ENCODE measurements at places on chromosomes 1 and 21.

- DNase-seq, result no peak
Observed at GRCh38 chr1:178871551-178872320, 859 bp upstream of the ANGPTL1 start.

DNA sequence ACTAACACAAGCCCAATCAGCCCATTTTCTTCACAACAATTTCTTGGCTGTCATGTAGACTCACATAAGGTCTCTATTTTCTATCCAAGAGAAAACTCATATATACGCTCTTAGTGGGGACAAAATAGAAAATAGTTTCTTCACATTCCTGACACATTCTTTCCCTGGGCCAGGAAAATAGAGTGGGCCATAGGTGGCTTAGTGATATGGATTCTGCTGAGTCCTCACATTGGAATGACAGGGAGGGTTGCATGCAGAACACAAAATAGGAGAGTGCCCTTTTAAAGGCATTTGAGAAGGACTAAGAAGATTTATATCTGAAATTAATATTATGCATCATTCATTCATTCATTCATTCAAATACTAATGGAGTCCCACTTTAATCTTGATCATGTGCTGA, 207.7 kb downstream of the LYPLAL1 start:
- DNase-seq, result no peak

GRCh38 chr1:155978325-155978972, at the start of gene ARHGEF2:
Gene ARHGEF2 (minus strand): TSS chr1:155978547. CDS start chr1:155978427, 120 bp downstream.
- DNase-seq, result peak; percentile 65

DNA sequence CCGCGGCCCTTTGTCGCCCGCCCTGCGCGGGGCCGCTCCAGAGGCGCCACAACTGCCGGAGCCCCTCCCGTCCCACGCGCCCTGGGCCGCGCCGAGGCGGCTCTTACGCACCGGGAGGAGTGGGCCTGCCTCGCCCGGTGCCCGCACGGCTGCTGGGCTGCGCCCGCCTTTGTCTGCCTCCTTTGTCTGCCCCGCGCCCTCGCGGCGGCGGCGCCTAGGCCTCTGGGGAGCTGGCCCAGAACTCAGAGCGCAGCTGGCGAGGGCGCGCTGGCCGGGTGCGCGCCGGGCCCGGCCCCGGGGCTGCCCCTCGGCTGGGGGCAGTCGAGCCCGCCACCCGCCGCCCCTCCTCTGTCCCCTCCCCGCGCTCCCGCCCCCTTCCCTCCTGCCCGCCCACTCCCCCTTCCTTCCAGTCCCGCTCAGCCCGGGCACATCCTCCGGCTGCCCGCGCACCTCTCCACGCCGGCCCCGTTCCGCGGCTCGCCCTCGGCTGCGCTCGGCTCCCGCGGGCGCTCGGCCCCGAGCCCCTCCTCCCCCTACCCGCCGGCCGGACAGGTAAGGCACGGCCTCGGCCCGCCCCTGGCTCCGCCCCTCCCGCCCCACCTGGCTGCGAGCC, at the start of gene DRAXIN:
Gene DRAXIN (plus strand): TSS at position 409 of the 613 bp plus-strand sequence. CDS start 14,549 bp downstream, outside the sequence.
- no peak for DNase-seq

DNA sequence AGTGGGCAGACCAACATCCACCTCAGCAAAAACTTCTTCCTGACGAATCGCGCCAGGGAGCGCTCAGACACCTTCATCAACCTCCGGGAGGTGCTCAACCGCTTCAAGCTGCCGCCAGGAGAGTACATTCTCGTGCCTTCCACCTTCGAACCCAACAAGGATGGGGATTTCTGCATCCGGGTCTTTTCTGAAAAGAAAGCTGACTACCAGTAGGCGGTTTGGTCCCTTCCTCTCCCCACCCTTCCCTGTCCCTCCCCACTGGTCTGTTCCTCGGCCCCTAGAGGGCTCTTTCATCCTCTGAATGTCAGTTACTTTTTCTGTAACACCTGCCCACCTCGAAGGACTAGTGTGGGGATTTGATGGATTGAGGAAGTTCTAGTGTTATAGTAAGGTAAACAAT, 46.9 kb downstream of the CAPN2 start:
- DNase-seq, result no peak

Data from astrocyte of the spinal cord (primary cell).